T-helper 2 cell (primary cell): ENCODE measurements at places on chromosomes 7 and 10.

DNA sequence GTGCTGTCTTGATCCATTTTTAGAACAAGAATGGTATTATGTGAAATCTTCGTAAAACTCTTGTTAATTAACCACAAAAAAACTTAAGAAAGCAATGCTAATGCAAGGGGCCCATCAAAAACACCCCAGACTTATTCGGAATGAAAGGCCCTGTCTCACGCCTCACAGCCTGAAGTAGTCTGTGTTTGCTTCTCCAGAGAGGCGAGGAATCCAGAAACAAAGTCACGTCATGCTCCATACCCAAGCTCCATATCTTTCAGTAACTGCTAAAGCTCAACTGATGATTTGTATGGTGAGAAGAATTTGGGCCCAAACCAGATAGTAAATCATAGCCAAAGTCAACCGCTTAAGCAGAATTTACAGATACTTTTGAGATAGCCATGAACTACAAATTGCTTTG is 155.4 kb downstream of the ATE1 start:
- no peak for DNase-seq

DNA sequence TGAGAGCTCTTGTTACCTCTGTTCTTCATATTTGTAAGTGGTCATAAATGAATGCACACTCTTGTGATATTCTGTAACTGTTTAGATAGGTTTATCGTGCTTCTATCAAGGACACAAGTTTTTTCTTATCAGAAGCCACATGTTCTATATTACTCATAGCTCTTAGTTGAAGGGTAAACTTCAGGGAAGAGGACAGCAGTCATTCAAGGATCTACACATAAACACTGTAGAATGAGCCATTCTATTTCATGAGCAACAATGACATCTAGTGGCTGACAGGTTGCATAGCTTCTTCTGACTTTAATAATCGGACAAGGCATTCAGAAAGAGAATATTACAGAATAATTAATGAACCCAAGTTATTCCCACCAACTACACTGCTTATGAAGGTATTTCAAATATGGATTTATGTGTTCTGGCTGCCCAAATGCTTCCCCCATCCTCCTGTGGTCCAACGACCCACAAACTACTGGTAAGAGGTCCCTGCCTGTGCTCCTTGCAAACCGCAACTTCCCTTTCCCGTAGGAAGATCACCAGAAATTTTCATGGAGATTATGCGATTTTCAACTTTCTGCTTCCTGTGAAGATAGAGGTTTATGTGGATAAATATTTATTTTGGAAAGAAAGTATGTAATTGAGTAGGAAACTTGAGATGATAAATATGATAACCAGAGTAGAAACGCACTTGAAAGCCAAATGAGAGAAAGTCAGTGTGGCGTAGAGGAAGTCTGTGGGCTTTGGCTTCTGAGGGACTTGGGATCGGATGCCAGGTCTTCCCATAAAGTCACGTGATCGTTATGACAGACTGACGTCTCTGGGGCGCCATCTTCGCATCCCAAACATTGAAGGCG is 16.8 kb upstream of the ABCB5 start:
- peak; percentile 54 for DNase-seq

DNA sequence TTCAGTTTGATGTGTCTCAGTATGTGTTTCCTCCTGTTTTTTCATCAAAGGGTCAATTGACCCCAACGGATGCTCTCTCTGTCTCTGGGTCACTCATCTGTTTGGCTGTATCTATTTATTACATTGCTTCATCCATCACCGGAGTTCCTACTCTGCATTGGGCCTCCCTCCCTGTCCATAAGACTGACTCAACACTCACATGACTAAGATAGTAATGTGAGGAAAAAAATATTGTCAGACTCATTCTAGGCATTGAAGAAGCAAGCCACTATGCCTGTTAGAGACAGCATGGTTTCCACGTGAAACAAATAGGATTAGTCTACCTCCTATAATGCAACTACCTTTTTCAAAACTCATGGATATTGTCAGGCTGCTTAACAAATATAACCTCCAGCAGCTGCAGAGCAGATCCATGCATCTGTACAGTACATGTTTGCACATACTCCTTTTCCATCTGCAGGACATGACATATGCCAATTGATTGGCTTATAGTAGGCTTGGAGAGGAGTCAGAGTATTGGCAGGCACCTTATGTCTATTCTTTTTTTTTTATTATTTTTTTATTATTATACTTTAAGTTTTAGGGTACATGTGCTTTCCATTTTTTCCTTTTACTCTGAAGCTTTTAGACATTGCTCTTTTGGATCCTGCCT is 275.2 kb downstream of the LRRTM3 start:
- DNase-seq = no peak

DNA sequence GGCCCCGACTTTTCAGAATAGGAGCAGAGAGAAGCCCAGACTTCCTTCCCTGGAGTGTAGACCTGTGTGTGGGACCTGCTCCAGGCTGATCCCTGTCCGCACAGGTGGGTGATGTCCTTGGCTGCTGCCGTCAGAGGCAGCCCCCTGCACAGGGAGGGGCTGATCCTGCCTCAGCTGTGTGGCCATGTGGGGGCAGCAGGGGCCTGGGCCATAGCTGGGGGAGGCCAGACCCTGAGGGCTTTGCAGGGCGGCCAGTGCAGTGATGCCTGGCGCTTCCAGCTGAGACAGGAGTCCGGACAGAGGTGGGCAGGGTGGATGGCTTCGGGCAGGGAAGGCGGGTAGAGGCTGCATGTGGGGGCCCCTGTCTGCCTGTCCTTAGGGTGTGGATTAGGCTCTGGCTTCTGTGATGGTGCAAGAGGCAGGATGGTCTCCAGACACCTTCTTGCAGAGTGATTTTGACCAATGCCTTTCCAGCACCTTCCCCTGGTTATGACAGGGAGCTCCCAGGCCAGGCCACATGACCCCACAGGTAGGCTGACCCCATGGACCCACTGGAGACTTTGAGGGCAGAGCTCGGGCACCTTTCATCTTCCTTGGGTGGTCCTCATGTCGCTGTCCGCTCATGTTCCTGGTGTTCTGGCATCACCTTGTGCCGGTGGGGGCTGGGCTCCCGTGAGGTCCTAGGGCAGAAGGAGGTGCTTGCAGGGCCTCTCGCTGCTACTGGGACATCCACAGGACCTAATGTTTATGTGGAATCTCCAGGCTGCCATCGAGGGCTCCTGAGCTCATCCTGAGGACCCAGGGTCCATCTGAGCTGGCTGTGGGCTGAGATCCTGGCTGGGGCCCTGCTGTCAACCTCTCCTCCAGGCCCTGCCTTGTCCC is 141.5 kb downstream of the ADCY1 start:
- DNase-seq = no peak

GRCh38 chr10:30503700-30504266 is 69.8 kb downstream of the MAP3K8 start:
- DNase-seq = no peak

DNA sequence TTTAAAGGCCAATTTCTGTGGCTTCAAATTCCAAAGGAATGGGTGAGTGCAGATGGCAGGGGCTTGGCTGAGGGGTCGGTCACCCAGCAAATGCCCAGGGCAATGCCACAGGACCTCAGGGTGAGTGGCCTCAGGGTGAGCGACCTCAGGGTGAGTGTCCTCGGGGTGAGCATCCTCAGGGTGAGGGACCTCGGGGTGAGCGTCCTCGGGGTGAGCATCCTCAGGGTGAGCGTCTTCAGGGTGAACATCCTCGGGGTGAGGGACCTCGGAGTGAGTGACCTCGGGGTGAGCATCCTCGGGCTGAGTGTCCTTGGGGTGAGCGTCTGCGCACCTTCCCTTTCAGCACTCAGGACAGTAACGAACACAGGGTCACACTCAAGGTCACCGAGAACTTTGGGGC is 59.2 kb downstream of the ADARB2 start:
- no peak for DNase-seq

DNA sequence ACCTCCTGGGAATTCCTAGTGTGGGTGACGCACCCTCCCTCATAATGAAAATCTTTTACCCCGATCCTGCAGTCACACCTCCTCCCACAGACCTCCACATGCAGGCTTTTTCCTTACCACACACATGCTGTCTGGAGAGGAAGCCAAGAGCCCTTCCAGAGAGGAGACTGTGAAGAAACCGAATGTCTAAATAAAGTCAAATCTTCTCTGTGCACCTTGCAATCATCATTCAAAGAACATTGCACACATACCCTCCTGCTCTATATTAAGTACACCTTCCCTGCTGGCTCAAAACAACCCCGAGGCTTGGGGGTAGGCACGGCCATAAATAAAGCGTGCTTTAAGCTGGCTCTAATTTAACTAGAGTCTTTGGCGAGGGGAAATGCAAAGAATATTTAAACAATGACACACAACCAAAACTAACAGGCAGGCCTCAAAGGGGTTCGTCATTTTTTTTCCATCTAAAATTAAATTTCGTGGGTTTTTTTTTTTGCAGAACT is 34.9 kb downstream of the CALML3 start:
- no peak for DNase-seq

DNA sequence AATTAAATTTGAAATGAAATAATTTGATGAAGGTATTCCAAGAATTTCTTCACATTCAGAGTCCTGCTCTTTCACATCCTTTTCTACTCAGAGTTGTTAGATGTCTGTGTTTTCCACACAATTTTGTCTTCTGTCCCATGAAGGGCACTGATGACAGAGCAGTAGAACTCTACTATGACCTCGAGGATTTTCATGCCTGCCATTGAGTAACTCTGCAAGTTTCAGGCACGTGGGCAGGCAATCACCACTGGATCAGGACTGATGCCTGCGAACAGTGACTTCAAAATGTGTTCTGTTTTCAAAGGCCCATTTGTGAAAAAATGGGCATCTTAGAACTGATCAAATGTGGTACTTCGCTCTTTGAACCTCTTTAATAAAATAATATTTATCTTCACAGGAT is 91.1 kb downstream of the CDK6 start:
- no peak for DNase-seq

GRCh38 chr7:17623546-17624185 is 316.6 kb downstream of the SNX13 start:
- no peak for DNase-seq

DNA sequence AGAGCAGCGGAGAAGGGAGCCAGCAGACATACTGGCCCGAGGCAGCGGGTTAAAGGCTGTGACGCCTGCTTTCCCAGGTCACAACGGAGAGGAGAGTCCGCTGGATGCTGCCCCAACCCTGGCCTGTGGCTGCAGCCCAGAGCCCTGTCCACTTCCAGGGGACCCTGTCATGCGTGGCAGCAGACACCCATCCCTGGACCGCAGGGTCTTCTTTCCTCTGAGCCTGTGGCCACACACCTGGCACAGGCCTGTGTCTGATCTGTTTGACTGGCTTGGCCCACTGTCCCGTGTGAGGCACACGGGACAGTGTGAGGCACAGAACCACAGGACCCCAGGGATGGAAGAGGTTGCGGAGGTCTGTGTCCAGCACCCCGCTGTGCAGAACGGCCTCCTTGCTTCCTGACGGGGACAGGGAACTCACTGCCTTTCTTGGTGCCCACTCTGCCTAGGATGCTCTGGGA is 42.4 kb downstream of the INSIG1 start:
- DNase-seq = no peak
